ENCODE measurements at places on chromosomes 1 and 21. TPM values are rescaled to one million over a fixed set of nuclear protein-coding genes. Genes with fewer than 3 reads are reported as not detected.

KCND3 gene
- polyA plus RNA-seq, result 0.02 TPM

C4BPA gene
- polyA plus RNA-seq, result not detected

RNU1-4 gene
- not detected for polyA plus RNA-seq

AMY1C gene
- not detected for polyA plus RNA-seq

RBP7 gene
- polyA plus RNA-seq, result not detected

TP73 gene
- 0.06 TPM for polyA plus RNA-seq

CHIT1 gene
- polyA plus RNA-seq, result not detected

REN gene
- not detected for polyA plus RNA-seq

KIF17 gene
- not detected for polyA plus RNA-seq

FAM72B gene
- not detected for polyA plus RNA-seq

INSRR gene
- not detected for polyA plus RNA-seq

TNFRSF8 gene
- not detected for polyA plus RNA-seq

FNDC5 gene
- not detected for polyA plus RNA-seq

EPHX1 gene
- 2.0 TPM for polyA plus RNA-seq

SPRR4 gene
- polyA plus RNA-seq, result not detected

HSPG2 gene
- not detected for polyA plus RNA-seq

NOS1AP gene
- not detected for polyA plus RNA-seq

SPATA17 gene
- not detected for polyA plus RNA-seq

KLHL20 gene
- polyA plus RNA-seq, result 21.1 TPM

COL16A1 gene
- 0.20 TPM for polyA plus RNA-seq

ADGRL2 gene
- polyA plus RNA-seq, result not detected

GOLT1A gene
- polyA plus RNA-seq, result 0.32 TPM

LRRC39 gene
- 0.10 TPM for polyA plus RNA-seq

BATF3 gene
- 0.47 TPM for polyA plus RNA-seq

UAP1 gene
- polyA plus RNA-seq, result 27.0 TPM

SYCP1 gene
- not detected for polyA plus RNA-seq

FAM177B gene
- not detected for polyA plus RNA-seq

NTNG1 gene
- not detected for polyA plus RNA-seq

RUNX3 gene
- 64.0 TPM for polyA plus RNA-seq

CLIC6 gene
- 0.21 TPM for polyA plus RNA-seq

IL10 gene
- polyA plus RNA-seq, result not detected

NRDC gene
- polyA plus RNA-seq, result 70.1 TPM

RGS1 gene
- polyA plus RNA-seq, result 37.6 TPM

CYP4B1 gene
- polyA plus RNA-seq, result not detected

AK4 gene
- not detected for polyA plus RNA-seq

HENMT1 gene
- 38.1 TPM for polyA plus RNA-seq

CD2 gene
- 222 TPM for polyA plus RNA-seq

KLHDC7A gene
- polyA plus RNA-seq, result not detected

CASQ2 gene
- not detected for polyA plus RNA-seq

PTPRC gene
- 1,253 TPM for polyA plus RNA-seq

TENT5C gene
- 0.19 TPM for polyA plus RNA-seq

SIM2 gene
- 0.03 TPM for polyA plus RNA-seq

HRNR gene
- polyA plus RNA-seq, result 0.03 TPM

NBPF15 gene
- polyA plus RNA-seq, result 6.3 TPM

S100A2 gene
- not detected for polyA plus RNA-seq

CD5L gene
- not detected for polyA plus RNA-seq

OR2T6 gene
- not detected for polyA plus RNA-seq
